ENCODE measurements at places on chromosomes 4 and X.

- no peak for DNase-seq
Observed at GRCh38 chr4:5138389-5138788, 87.1 kb downstream of the STK32B start.

DNA sequence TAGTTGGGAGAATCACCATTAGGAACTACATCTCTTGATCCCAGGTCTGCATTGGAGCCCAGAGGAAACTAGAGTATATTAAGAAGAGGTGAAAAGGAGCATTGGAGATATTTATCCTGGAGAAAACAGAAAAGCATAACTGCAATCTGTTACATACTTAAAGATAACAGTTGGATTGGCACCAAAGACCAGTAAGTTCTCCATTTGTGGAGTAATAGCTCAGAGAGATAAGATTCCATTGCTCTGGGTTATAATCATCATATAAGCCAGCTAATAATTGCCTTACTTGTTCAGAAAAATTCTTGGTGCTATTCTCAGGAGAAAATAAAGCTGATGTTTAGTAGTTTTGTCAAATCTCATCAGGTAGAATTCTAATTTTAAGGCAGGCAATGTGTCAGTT is 20.6 kb downstream of the GRPR start:
- DNase-seq, result no peak

GRCh38 chrX:9282325-9282724 is 182.5 kb upstream of the TBL1X start:
- DNase-seq, result no peak

- DNase-seq, result no peak
Observed at GRCh38 chr4:33086331-33086925, 2366.3 kb downstream of the PCDH7 start.

DNA sequence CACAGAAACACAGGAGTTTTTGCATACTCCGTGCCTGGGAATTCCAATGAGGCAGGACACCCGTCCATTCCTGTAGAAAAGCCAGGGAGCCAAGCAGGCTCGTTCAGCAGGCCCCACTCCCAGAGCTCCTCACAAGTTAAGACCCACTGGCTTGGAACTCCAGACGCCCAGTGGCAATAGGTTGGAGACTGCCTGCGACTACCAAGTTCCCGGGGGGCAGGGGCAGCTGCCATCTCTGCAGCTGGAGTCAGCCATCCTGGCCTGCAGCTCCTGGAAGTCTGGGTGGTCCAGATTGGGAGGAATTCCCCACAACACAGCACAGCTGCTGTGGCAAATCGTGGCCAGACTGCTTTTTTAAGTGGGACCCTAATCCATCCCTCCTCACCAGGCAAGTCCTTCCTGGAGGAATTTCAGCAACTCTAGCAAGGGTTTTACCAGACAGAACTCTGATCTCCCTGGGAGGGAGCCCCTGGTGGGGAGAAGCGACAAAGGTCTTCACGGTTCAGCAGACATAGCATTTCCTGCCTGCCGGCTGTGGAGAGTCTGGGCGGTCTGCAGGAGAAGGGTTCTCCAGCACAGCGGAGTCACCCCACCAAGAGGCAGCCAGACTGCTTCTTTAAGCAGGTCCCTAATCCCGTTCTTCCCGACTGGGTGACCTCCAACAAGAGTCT is 231.9 kb downstream of the STPG2 start:
- DNase-seq, result no peak

GRCh38 chr4:87283151-87283550 is 39.5 kb downstream of the HSD17B13 start:
- no peak for DNase-seq

DNA sequence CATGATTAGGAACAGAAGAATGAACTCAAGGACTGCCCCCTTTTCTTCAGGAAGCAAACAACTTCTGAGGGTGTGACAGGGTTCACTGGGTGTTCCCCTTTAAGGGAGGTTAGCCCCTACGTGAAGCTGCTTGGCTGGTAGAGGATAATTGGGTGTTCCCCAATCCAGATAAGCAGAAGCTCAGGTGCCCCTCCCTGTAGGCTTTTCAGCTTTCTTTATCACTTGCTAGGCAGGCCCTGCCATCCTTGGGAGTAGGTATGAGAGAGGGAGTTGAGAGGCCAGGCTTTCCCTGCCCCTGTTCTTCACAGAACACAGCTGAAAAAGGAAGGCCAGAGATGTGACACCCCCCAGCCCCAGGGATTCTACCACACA is 44.2 kb downstream of the RTL9 start:
- no peak for DNase-seq

- DNase-seq, result no peak
Observed at GRCh38 chr4:83504503-83504902, 19.6 kb upstream of the ABRAXAS1 start.
